ENCODE measurements at places on chromosomes 12 and 14.

DNA sequence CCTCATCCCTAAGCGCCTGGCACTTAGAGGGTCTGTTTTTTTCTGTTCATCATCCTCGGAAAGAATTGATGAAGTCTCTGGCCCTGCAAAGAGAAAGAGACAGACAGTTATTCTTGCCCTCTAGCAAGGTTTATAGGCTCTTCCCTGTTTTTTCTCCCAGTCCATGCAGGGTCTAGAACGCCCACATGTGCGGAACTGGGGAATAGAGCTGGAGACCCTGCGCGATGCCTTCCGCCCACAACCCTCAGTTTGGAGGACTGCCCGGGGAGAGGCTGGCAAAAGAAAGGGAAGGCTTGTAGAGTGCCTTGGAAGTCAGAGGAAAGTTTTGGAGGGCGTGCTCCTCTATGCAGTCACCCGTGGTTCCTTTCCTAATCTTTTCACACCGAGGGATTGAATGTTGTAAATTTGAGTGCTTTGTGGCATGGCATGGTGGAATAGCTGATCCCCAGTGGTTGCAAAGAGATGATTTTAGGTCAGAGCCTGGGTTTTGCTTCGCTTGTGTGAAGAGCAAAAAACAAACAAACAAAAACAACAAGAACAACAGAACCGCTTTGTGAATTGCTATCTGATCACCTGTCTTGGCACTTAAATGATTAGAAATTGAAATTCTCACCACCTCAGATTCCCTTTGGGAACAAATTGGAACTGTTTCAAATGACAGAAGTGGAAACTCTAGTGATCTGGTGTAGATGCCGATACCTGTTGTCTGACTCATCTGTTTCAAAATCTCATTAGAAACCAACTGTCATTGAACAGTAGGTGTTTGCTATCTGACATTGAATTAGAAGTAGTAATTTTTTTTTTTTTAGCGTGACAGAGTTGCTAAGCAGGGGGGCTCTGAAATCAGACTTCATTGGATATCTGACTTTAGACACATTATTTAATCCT lies 947 bp downstream of the GAS2L3 start:
- no peak for DNase-seq

- DNase-seq: no peak
Measured at GRCh38 chr12:121003650-121004049, 12.6 kb downstream of the C12orf43 start.

- no peak for DNase-seq
Measured at GRCh38 chr14:44712024-44712815, 205.1 kb upstream of the FSCB start.

DNA sequence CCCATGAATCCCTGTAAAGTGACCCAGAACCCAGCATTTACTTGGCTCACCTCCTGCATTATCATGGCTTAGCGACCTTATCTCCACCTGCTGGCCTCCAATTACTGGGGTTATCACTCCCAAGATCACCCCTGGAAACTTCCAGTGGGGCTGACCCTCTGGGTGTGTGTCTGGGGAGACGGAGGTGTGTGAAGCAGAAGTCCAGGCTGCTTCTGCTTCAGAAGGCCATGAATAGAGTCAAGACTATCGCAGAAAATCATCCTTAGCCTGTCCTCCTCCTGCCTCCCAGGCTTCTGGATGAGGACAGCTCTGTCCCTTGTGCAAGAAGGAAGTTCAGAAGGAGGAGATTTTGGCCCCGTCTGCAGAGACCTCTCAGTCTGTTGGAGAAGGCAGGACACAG lies 408 bp upstream of the KRT72 start:
- no peak for DNase-seq

DNA sequence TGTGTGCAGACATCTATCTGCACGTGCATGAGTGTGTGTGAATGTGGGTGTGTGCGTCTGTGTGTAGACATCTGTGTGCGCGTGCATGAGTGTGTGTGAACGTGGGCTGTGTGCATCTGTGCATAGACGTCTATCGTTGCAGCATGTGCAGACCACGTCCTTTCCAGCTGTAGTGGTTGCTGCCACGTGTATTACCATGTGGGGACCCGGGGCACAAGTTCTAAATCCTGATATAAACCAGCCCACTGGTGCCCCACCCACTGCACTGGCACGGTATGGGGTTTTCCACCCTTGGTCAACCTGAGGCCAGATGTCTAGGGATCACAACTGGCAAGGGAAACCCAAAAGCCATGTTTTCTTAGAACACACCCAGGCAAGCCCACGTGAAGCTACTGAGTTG lies 197.0 kb downstream of the ANO2 start:
- no peak for DNase-seq

- no peak for DNase-seq
Measured at GRCh38 chr14:93171376-93171775, 13.3 kb downstream of the MOAP1 start.

GRCh38 chr14:24979725-24980239 lies 70.2 kb downstream of the STXBP6 start:
- DNase-seq: peak; percentile 11

- DNase-seq: peak; percentile 93
Measured at GRCh38 chr14:104708606-104709268, 15.3 kb upstream of the ADSS1 start.

DNA sequence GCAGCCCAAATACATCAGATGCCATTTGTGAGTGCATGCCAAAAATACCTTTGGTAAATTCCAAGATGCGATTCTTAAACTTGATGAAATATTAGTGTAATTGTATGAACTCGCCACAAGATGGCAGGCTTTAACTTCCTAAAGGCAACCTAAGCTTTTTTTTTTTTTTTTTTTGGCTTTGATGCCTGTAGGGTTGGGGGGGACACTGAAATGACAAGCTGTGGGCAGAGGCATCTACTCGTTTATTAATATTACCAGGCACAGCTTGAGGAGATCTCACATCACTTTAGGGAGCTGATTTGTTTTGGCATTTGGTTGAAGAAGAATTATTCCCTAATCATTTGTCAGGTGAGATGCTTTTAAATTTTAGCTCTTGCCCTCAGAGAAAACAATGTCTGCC lies 126.7 kb upstream of the CCDC196 start:
- peak; percentile 40 for DNase-seq

- DNase-seq: peak; percentile 60
Measured at GRCh38 chr14:94132285-94132887, 3.0 kb upstream of the IFI27L2 start.

DNA sequence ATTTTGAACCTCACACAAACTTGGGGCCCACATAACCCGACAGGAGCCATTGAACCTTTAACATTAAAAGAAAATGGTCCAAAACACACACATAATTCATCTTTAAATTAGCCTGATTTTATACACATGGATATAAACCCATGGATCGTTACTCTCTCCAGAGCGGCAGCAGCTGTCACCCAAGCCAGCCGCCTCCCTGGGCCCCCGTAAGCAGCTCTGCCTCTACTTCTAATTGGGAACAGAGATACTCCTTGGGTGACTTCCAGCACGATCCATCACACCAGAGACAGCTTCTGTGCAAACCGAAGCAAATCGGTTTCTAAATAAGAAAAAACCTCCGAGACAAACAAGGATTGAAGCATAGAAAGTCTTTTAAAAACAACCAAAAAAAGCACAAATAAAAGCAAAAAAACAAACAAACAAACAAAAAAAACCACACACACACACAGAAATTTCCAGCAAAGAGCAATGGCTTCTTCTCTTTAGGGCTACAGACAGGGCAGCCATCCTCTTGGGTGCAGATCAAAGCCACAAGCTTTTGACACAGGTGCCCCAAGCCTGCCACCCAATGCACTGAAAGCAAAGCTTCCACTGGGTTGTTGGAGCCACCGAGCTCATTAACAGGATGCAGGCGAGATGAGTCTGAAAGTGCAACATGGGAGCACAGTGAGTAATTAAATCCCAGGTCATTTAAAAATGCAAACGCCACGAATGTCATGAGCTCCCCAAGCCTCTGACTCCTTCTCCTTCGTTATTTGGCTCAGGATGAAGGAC lies 156.9 kb downstream of the DPF3 start:
- no peak for DNase-seq

DNA sequence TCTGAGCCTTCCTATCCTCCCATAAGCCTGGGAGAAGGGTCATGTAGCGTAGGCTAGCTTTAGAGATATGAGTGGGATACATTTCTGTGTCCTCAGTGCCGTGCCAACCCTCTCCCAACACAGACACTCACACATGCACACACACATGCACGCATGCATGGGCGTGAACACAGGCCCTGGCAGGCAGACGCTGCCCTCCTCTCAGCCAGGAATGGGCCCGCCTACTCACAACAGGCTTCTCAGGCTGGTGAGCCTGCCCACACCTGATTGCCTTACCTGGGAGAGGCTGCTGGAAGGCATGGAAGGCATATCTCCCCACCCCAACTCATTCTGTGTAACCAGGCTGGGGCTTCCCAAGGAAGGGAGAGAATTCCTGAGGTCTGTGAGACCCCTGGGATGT lies 12.8 kb upstream of the ACVR1B start:
- no peak for DNase-seq

DNA sequence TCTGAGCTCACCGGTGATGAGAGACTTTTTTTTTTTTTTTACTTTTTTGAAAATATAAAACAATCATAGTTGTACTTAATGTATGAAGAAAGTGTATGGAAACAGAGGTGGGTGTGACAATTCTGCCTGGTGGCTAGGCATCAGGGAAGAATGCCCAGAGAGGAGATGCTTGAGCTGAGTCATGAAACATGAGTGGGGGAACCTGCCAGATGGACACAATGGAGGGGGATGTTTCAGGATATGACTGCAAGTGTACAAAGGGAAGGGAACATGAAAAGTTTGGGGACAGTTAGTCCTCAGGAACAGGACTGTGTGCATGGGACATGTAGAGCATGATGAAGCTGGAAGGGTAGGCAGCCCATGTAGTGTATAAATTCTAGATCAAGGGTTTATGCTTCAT lies 274.2 kb upstream of the E2F7 start:
- DNase-seq: no peak

DNA sequence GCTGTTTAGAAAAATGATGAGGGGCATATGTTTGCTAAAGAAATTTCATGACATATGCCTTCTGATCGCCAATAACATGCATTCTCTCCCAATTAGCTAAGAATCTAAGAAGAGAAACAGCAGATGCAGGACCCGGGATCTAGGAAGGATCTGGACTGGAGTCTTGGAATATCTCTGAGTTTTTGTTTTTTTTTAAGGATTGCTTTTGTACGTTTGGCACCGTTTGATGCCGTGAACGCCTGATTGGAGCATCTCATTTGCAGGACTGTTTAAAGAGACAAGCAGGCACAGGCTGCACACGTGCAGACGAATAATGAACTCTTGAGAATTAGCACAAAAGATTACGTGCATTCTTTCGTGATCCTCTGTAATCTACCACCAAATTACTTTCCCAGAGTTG lies 13.6 kb downstream of the EML1 start:
- DNase-seq: no peak

DNA sequence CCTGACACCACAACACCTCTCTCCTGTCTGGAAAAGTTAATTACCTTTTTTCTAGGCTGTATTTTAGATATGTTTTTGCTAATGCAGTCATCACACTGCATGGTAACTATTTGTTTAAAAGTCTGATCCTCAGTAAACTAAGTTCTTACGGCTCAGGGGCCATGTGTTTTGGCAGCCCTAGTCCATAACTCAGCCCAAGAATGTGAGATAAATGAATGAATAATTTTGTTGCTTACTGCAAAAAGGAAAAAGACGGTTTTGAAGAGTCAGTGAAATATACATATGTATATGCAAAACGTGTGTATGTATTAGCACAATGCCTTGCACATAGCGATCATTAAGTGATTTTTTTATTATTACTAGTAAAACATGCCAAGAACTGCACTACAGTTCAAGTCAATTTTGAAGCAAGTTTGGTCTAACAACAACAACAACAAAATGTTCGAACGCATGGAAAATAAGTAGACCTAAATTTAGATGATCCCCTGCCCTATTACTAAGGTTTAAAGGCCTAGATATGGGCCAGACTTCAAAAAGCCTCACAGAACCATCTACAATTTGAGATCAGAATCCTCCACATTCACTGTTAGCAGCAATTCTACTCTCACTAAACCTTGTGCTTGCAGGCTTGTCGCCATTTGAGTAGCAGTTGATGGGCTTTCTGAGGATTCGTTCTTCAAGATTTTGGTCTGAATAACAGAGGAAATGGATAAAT lies 140.0 kb downstream of the NDUFA12 start:
- DNase-seq: no peak

- no peak for DNase-seq
Measured at GRCh38 chr14:89379891-89380820, 36.9 kb downstream of the FOXN3 start.

DNA sequence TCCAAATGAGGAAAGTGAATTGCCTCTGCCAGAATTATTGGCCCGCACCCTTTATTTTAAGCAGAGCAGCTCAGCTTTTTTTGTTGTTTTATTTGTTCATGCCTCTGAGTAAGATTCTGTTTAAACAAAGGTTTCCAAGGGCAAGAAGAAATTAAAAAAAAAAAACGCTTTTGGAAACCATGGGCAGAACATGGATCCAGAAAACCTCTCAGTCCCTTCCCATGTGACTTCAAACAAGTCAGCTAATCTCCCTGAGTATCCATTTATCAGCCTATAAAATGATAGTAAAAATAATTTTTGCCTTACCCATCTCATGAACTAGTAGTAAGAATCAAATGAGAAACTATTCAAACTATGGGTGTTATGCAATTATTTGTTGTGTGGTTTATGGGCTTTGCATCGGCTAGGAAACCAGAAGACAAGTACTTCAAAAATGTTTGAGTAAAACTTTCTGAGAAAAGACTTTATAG lies 27.6 kb downstream of the KITLG start:
- no peak for DNase-seq

- no peak for DNase-seq
Measured at GRCh38 chr14:94041551-94042346, 15.6 kb downstream of the OTUB2 start.

DNA sequence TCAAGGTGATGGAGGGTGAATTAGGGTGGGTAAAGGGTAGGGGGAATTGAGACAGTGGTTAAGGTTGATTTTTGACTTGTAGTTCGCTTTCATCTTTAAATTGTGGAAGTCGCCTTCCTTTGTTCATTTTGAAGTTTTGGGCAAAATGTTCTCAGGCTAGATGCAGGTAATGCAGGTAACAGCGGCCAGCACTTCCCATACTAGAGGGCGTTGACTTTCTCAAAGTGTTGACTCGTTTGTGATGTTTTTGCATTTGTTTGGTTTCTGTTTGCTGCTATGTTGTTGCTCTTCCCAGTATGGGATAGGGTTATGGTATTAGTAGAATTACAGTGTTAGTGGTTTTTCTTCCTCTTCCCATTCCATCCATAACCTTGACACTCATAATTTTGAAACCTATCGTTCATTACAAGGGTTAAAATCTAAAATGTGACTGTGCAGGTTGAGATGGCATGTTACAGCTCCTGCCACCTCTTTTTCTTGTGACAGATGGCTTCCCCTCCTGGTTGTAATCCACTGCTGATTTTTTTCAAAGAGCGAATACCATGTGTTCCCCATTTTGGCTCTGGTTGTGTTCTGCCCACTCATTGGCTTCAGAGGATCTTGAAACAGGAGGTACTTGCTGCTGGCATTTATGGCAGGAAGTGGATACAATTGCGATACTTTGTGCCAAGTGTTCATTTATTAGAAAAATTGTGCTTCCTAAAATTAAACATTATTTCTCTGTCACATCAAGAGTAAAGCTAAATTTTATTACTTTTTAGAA lies 57.1 kb downstream of the ERC1 start:
- no peak for DNase-seq

Data from GM10248 (cell line).